ENCODE measurements at places on chromosomes 2 and 18. TPM values are rescaled to one million over a fixed set of nuclear protein-coding genes. Genes with fewer than 3 reads are reported as not detected.

EGR4 gene
- total RNA-seq = under 0.01 TPM

UGP2 gene
- total RNA-seq = 81.2 TPM

WIPF1 gene
- total RNA-seq = 5.6 TPM

DYNAP gene
- not detected for total RNA-seq

GPR17 gene
- not detected for total RNA-seq

KYNU gene
- total RNA-seq = 1.5 TPM

HOXD1 gene
- not detected for total RNA-seq

ERLEC1 gene
- 87.7 TPM for total RNA-seq

CTAGE1 gene
- under 0.01 TPM for total RNA-seq

MAB21L4 gene
- not detected for total RNA-seq

FBXO36 gene
- 3.5 TPM for total RNA-seq

MAP3K19 gene
- not detected for total RNA-seq

AKAIN1 gene
- not detected for total RNA-seq

PTPRM gene
- 42.9 TPM for total RNA-seq

CD28 gene
- total RNA-seq = not detected

Data from fibroblast of lung (primary cell).